ENCODE measurements at places on chromosomes 2 and 18. TPM values are rescaled to one million over a fixed set of nuclear protein-coding genes. Genes with fewer than 3 reads are reported as not detected.

The HAUS1 gene
- polyA plus RNA-seq = 19.2 TPM

The TUBA4A gene
- 112 TPM for polyA plus RNA-seq

The ST8SIA3 gene
- 0.06 TPM for polyA plus RNA-seq

The CD226 gene
- 0.89 TPM for polyA plus RNA-seq

The RIT2 gene
- polyA plus RNA-seq = not detected

The TEKT4 gene
- polyA plus RNA-seq = not detected

The LHCGR gene
- 0.25 TPM for polyA plus RNA-seq

The CMPK2 gene
- 3.6 TPM for polyA plus RNA-seq

The TXNDC2 gene
- 0.12 TPM for polyA plus RNA-seq

The LYG2 gene
- 0.25 TPM for polyA plus RNA-seq

The EVX2 gene
- polyA plus RNA-seq = not detected

DNA sequence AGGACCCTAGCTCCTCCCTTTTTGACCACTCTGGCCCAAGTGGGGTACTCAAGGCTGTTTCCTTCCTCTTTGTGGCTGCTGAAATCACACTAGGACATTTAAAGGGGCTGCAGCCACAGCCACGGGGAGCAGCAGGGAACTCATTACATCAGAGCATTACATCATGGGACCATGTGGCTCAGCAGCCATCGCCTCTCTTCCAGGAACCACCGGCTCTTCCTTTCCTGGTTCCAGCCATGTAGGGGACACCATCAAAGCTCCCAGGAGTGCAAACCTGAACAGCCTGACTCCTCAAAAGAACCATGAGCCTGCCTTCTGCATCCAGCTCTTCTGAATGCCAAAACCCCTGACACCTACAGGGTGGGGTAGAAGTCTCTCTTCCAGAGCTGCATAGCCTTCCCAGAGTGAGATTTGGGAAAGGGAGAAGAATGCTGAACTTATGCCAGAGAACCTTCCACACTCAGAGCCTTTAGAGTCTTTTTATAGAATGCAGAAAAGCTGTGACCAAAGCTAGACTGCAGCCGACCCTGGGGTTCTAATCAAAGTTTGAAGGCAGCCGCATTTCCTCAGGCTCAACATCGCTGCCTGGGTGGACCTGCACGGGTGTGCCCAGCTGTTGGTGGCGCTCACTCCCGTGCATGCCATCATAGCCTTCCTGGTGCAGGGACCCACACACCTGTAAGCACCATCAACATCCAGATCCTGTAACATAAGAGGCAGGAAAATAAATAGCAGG is 121.7 kb downstream of the KLHL29 start:
- no peak for DNase-seq

GRCh38 chr2:70658476-70658875 is 104.8 kb upstream of the TGFA start:
- DNase-seq = no peak

DNA sequence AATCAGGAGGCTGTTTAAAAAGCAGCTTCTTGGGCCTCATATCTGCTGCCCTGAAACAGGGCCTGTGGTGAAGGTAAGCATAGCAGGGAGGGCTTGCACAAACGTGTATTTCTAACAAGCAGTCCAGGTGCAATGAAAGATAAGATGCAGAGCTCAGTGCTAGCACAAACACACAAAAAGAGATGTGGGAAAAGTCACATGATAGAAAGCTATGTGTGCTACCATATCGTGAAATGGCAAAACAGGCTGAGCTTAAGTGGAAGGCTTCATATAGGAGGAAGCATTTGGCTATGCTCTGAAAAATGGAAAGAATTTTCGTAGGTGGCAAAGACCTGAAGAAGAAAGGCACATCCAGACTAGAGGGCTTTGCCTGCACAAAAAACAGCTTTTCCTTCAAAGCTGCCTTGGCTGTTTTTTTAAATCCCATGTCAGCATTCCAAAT is 10.2 kb downstream of the RSAD2 start:
- DNase-seq = no peak

DNA sequence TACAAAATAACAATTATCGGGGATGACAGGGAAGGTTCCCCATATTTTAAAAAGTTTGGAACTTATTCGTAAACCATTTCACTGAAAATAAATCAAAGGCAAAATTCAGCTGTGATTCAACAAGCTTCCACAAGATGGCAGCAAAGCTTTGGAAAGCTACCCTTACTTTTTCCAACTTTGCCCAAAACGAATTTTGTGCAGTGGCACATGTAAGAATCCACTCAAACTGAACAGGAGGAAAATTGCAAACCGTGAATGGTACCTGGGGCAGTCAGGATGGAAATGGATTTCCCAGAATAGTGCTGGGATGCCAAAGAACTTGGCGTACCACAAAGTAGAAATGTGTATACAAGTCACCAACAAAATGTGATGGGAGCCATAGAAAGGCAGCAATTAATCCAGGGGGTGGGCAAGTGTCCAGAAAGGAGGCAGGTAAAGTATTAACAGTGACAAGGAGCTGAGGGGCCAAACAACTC is 10.7 kb downstream of the RPL31 start:
- peak; percentile 42 for DNase-seq

- no peak for DNase-seq
These were observed 196.0 kb downstream of the DCC start for GRCh38 chr18:52536039-52536438.

GRCh38 chr2:39469807-39470206 is 32.7 kb upstream of the MAP4K3 start:
- DNase-seq = peak; percentile 29

DNA sequence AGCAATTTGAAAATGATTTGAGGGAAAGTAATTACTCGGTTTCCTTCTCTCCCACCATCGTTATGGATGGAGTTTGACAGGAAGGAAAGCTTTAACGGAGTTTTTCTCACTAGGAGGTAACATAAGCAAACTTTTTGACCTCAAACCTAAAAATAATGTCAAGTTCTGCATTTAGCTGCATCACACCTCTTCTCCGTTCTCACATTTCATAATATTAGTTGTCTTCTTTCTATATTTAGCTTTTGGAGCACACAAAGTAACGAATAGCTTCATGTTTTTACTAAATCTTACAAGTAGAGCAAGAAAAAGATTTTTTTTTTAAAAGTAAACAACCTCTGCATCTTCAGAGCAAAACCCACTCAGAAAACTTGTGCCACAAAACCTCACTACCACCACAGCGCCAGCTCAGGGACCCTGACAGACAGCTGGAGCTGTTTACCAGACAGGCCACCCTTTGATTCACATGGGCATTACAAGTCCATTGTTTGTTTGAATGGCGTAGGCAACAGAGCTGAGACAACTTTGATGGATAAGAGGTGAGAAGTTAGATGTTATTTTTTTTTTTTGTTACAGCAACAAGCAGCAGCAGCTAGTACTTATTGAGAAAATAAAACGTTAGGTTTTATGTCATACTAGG is 21.9 kb upstream of the ICOS start:
- DNase-seq = no peak

- DNase-seq = peak; percentile 88
These were observed at the start of gene TACR1 for GRCh38 chr2:75199428-75200011. TACR1 (minus strand) TSS chr2:75199520; CDS start chr2:75198934, 586 bp downstream.

- DNase-seq = no peak
These were observed 24.4 kb downstream of the MPHOSPH10 start for GRCh38 chr2:71154798-71155197.

DNA sequence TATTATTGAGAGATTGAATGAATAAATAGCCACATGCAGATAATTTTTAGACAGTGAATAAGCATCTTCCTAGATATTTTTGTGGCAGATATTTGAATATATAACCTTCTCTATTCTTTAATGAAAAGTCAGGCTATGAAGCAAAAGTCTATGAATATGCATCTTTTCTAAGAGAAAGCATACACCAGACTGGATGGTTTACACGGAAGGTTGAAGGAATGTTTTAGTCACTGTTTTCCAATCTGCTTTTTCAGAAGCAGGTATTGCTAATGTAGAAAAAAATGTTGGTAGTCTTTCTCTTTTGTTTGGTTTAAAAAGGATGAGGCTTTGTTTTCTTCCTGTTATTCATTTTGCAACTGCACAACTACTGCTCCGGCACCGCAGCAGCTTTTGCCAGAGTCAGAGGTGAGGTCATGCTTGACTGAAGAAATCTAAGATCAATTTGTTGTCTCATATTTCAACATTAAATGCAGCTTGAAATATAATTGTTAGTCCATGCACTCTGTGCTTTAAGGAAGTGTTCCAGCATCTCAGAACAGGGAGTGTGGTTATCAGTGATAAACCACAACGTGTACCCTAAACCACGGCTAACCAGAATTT is 1540.8 kb upstream of the PIK3C3 start:
- peak; percentile 5 for DNase-seq

DNA sequence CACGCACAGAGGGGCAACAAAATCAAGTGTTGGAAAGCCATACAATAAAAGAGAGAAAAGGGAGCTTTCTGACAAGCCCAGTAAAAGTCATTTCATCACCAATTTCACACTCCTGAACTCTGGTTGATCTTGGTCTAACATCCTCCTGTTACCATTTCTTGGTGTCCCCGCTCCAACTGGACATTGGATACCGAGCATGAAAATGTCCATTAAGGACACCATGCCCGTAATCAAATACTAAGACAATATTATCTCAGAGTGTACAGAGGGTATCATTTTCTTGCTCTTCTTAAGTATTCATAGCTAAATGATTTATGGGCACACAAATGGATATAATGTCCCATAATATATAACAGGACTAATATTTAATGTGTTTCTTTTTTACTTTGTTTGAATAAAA is 218.9 kb downstream of the EPHA4 start:
- DNase-seq = no peak

DNA sequence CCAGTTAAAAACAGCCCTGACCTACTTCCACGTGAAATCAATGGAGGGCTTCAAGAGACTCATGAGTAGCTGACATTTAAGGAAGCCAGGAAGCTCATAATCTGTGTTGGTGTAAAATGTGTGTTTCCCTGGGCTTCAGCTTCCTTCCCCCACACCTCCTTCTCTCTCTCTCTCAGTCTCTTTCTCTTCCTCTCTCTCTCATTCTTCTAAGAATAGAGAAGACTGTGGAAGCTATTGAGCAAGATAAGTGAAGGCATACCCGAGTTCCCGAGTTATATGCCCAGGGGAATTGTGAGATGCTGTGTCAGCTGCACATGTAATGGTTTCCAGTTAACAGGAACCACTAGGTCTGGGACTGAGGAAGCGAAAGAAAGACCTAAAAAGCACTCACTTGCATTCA is 199.4 kb downstream of the NYAP2 start:
- DNase-seq = no peak

DNA sequence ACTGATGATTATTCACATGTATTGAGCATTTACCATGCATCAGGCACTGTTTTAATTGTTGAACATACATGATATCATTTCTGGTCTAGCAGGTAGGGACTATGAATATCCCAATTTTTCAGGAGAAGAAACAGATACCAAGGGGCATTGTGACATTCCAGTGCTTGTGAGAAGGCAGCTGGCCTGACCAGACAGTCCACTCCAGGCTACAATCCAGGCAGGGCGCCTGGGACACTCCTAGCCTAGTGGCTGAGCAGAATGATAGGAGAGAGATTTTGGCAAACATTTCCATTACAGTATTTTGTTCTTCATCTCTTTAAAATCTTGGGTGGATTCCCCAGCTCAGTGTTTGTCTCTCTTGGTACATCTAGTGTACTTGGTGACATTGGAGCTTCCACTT is 24.9 kb downstream of the ZNF892 start:
- no peak for DNase-seq

DNA sequence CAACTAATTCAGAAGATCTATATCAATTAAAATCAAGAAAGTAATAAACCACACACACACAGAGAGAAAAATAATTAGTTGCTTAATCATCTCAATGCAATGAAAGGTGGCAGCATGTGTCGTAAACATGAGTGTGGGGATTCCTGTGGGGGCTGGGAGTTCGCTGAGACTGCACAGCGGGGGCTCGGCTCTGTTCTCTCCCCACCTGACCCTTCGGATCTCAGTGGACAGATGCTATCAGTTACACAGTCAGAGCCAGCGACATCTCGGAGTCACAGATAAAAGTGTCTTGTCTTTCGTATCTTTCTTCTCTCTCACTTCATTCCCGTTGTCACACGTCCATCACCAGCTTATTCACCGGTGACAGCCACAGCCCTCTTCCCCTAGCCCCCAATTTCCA is 37.1 kb downstream of the COLEC12 start:
- DNase-seq = no peak

- DNase-seq = no peak
These were observed 79.1 kb downstream of the CACNB4 start for GRCh38 chr2:152019732-152020131.

DNA sequence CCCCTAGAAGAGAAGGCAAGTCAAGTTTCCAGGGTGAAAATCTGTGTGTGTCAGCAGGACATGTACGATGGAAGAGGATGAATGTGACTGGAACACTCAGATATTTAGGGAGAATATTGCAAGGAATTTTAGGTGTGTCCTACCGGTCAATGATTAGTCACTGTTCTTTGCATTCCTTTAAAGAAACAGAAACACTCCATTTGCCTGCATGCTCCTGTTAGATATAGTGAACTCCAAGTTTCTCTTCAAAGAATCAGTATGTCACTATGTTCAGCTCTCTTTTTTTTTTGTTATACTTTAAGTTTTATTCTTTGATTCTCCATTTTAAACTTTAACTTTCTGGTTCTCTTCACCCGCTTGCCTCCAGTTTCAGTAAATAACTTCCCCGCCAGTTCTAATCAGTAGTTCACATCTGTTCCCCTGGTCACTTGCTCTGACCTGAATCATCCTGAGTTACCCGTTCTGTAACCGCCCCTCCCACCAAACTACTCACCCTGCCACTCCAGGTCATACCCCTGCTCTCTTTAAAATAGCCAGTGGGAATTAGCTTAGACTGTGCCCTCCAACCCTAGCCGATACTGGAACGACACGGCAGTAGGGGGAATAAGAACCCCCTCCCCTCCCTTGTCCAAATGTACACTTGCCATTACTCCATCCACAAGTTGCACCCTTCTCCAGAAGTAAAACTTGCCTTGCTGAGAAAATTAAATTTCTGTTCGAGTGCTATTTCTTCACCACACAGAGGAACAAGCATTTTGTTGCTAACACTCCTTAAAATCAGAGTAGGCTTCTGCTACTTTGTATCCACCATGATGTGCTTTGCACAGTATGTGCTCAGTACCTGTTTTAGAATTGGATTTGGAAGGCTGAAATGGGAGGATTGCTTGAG is 268.4 kb downstream of the METTL4 start:
- DNase-seq = no peak

- DNase-seq = no peak
These were observed 15.5 kb downstream of the CEP192 start for GRCh38 chr18:13006531-13007247.

DNA sequence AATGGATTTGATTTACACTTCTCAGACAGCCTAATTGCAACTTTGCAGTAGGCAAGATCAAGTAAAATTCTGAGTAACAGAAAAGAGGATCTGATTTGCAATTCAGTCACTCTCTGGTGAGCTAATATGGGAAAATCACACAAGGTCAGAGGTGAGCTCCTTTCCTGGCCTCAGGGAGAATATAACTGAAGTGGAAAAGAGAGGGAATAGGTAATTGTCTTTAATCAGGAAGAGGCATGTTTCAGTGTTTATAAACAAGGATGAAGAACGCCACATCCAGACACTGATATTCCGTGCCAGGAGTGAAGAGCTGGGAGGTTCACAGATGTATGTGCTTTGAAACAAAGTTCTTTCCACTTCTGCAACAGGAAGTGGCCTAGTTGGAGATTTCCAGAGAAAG is 127.1 kb downstream of the ETAA1 start:
- DNase-seq = no peak

GRCh38 chr2:168357797-168358472 is 98.1 kb upstream of the CERS6 start:
- no peak for DNase-seq

Data from hindlimb muscle (tissue), 1 donor.